Renal cortical epithelial cell (primary cell): ENCODE measurements at places on chromosomes 6 and 20. TPM values are rescaled to one million over a fixed set of nuclear protein-coding genes. Genes with fewer than 3 reads are reported as not detected.
A peak's percentile ranks its signal among the peaks of the same experiment; 100 is the strongest.

- DNase-seq: peak; percentile 66
Measured at GRCh38 chr6:44076356-44077213, 50.7 kb downstream of the MRPL14 start.

CST7 gene
- not detected in 2 replicates for total RNA-seq

PREP gene
- 15.3 and 38.4 TPM in 2 replicates for total RNA-seq

DNA sequence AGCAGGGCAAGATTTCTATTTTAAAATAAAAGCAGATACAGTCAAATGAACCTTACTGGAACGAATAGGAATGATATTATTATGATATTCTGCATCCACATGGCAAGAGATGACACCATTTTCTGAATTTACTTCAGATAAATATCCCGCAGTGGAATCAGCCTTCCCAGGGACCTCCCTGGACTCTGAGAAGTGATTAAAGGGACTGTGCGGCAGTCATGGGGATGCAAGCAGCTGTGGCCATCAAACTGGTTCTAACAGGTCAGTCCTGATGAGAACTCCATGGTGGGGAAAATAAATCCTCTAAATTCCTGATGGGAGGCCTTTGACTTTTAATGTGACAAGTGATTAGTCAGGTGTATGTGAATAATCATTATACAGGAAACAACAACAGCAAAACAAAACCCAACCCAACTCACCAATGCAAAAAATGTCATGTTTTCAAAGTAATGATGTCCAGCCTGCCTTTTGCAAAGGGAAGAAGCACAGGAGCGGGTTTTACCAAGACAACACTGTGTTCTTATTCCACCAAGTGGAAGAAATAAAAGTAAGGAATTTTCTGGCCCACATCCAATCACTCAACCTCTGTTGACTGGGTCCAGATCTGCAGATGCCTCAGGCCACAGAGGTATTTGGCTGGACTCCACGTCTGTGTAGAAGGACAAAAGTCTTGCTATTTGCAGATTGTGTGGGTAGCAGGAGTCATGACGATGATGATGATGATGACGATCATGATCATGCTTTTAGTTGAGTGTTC, 61.9 kb upstream of the CITED2 start:
- DNase-seq: peak; percentile 99

GRCh38 chr6:43257367-43258145, 14.3 kb downstream of the TTBK1 start:
- DNase-seq: no peak

DNA sequence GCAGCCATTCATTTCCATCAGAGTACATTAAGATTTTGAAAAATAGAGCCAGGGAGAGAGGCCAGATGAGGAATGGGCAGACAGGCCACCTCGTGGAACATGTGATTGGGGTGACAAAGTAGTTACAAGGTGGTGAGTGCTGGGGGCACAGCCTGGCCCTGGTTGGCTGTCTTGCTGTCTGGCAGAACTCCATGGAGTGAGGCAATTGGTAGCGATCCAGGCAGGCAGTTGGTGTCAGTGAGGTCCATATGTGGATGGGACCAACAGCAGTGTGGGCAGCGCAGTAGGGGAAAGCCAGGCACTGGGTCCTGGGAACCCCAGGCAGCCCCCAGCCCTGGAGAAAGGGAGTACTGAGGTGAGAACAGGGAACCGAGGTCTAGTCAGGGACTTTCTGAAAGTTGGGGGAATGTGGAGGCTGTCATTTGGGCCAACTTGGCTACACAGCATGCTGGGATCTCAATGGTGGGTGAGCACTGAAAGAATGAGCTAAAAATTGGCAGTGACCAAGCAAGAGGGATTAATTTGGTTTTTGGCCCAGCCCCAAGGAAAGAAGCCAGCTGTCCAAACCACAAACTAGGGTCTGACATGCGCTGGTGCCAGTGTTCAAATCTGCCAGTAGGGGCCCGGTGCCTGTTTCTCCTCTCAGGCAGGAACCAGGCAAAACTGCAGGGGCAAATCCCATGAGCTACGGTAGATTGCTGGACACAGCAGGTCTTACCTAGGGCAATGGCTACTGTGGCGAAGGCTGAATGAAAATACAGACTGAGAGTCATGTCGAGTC, 61.4 kb upstream of the E2F3 start:
- no peak for DNase-seq

GABRR1 gene
- not detected in 2 replicates for total RNA-seq

SMLR1 gene
- total RNA-seq: not detected in 2 replicates

DNA sequence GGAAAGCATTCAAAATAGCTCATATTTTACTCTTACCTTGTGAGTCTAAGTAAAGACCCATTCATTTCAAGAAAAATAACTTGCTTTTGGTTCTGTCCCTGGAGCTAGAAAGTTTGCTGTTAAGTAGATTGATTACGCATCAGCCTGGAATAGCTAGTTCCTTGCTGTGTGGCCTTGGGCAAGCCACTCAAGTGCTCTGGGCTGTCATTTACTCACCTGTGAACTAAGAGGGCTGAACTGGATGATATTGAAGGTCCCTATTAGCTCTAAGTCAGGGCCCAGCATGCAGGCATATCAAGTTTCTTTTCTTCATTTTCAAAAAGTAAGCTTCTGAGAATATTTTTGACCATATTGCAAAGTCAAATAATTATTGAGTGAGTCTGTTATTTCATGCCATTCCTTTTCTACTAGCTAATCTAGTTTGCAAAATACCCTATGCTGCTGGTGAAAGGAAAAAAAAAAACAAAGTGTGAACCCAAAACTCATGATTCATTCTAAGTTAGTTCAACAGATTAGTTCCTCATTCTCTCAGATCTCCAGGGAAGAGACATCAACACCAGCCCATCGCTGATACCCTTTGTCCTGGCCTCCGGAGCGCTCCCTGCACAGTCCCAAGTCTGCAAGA, 106.5 kb upstream of the GMDS start:
- DNase-seq: peak; percentile 19

DNA sequence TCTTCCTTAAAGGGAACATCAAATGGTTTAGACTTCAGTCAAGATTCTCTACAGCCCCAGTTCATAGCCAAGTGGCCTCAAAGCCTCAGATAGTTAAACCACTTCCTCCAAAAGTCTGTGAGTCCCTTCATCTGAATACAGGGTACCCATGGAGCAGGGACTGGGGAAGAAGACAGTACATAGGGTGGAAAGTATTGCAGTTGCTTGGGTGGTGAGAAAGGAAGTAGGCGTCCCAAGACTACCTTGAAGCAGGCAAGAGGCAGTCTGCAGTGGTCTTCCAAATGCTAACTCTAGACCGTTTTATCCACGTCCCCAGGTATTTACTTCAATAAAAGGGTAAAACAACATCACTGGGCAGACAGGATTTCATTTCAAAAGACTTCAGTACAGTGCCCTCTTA, 2.0 kb downstream of the FYN start:
- no peak for DNase-seq

PDYN gene
- total RNA-seq: not detected in 2 replicates

MYT1 gene
- under 0.01 and 0.17 TPM in 2 replicates for total RNA-seq

SLC2A10 gene
- total RNA-seq: 8.0 and 13.9 TPM in 2 replicates

FNDC11 gene
- 0.69 and 0.85 TPM in 2 replicates for total RNA-seq

DNA sequence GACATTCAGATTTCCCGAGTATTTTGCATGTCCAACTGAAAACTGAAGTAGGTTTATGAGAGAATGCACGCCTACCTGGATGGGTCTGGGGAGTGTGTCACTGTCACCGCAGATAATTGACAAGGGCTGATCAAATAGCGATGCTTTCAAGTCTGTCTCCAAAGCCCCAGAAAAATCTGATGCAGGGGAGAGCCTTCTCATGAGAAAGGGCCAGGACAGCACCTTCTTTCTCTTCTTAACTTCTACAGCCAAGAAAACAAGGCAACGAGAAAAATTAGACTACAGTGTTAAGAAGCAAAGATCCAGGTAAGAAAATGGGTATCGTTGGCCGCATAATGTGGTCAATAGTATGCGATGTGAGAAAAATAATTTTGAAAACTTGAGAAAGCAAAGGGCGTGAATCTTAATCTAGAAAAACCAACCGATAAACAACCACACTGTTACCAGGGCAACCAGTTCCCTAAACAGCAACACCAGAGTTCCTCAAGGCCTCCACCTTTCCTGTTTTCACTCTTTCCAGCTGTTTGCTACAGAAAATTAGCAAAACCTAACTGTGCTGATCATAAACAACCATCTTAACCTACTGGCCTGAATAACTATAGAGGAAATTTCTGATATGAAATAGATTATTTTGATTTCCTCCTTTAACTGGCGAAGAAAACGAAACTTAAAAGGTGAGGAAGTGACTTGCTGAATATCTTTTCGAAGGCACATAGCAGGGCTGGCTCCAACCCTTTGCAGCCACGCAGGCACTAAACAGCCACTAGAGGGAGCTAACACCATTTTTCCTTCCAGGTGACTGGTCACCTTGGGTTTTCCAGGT, 2.6 kb downstream of the TAGAP start:
- DNase-seq: peak; percentile 76

- no peak for DNase-seq
Measured at GRCh38 chr6:106642476-106642875, 13.1 kb downstream of the QRSL1 start.

- no peak for DNase-seq
Measured at GRCh38 chr20:33309631-33310030, 26.6 kb downstream of the BPIFB1 start.

GRCh38 chr6:111943726-111944125, 70.5 kb upstream of the FYN start:
- DNase-seq: no peak

GPLD1 gene
- total RNA-seq: under 0.01 and 0.45 TPM in 2 replicates

- no peak for DNase-seq
Measured at GRCh38 chr6:49339096-49339495, 124.0 kb downstream of the MMUT start.

- DNase-seq: no peak
Measured at GRCh38 chr20:34311118-34312023, 8.2 kb upstream of the AHCY start.

DNA sequence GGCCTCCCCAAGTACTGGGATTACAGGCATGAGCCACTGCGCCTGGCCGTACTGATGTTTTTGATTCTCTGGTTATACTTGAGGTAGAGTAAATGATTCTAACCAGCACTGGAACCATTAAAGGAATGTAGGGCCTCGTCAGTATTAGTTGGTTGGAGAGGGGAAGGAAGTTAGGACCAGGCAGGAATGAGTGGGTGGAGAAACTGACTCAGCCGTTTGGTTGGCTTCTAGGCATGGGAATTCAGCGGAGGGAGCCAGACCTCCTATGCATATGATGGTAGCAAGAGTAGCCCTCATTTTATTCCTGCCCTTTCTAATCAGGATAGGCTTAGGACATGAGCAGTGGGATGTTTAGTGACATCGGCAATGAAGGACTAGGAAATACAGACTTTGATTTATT, 19.0 kb upstream of the SERINC3 start:
- peak; percentile 42 for DNase-seq

- peak; percentile 56 for DNase-seq
Measured at GRCh38 chr20:44993343-44993742, 27.0 kb downstream of the STK4 start.

- DNase-seq: peak; percentile 45
Measured at GRCh38 chr6:127690092-127690491, 113.1 kb downstream of the C6orf58 start.

GRCh38 chr6:6411115-6411514, 90.7 kb upstream of the F13A1 start:
- no peak for DNase-seq

BPIFB4 gene
- total RNA-seq: not detected in 2 replicates

BMP5 gene
- total RNA-seq: not detected in 2 replicates

- DNase-seq: no peak
Measured at GRCh38 chr20:46134716-46135115, 16.6 kb downstream of the CD40 start.

- DNase-seq: peak; percentile 59
Measured at GRCh38 chr20:35232575-35232974, 6.1 kb downstream of the MMP24 start.

SOBP gene
- 0.35 and 0.70 TPM in 2 replicates for total RNA-seq

GRCh38 chr20:51176876-51177275, 154.0 kb upstream of the KCNG1 start:
- DNase-seq: no peak

DNA sequence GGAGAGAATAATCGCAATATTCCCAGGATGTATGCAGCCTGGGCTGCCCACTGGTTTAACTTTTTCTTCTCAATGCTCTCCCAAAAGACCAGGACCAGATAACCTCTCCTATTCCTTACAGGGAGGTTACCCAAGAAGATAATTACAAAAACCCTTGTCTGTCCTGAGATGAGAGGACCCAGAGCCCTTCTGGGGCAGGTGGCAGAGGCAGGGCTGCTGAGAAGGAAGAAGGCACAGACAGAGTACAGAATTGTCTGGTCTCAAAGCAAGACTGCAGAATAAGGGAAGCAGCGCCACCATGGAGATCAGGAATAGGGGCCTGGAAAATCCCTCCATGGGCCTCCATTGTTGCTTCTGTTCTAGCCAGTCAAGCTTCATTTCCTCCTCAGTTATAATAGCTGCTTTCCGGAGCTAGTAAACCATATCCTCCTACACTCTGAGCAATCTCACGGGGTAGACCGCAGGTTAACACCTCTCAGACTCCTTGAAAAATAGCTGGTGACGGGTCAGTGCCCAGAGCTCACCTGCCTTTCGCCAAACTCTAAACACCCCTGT, 463 bp upstream of the HLA-DMB start:
- DNase-seq: peak; percentile 96

DNA sequence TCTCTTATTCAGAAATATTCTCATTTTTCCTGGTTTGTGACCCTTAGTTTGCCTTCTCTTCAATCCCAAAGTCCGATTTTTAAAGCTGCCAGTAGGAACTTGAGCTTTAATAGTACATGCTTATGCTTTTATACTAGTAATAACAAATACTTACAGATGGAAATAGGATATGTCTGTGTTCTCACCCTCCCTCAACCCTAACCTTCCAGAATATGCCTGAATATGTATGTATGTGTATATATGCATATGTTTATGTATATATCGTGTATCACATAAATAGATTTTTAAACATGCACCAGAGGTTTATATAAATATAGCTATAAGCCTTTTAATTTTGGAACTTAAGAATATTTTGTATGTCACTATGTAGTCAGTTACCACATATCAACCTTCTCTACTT, 38.8 kb downstream of the CDYL start:
- DNase-seq: no peak

- DNase-seq: no peak
Measured at GRCh38 chr6:74925683-74926082, 280.2 kb downstream of the COL12A1 start.

DNA sequence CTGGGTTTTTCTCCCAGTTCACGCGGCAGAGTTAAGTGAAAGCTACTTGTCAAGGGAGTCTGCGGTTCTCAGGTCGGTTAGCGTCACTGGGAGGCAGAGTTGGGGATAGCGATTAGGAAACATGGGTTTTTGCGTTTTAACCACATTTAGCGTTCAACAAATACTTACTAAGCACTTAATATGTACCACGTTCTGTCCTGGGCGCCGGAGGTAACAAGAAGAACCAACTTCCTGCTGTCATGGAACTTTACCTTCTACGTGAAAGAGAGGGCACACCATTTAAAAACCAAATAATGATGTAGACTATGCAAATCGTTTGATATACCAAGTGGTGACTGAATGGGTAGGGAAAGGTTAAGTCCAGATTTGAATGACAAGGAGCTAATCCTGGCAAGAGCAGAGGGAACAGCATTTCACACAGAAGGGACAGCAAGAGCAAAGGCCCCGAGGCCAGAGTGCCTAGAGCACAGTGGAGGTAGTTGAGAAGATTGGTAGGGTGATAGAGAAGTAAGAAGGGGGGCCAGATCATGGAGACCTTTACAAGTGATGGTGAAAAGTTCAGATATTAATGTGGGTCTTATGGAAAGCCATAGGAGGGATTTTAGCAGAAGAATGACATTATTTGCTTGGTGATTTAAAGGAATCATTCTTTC, 744 bp downstream of the RIOK1 start:
- no peak for DNase-seq
